ENCODE measurements at places on chromosomes 13 and 19.

- H3K27ac ChIP-seq = no peak overlapping the region
- no peak for DNase-seq
- H3K27me3 ChIP-seq = no peaks in the 10 kb centered on the region
- no peak overlapping the region for H3K4me3 ChIP-seq
- H3K36me3 ChIP-seq = peaks cover 1% of the 10 kb centered on the region
Observed at GRCh38 chr13:71590654-71591148, 276.3 kb downstream of the DACH1 start.

DNA sequence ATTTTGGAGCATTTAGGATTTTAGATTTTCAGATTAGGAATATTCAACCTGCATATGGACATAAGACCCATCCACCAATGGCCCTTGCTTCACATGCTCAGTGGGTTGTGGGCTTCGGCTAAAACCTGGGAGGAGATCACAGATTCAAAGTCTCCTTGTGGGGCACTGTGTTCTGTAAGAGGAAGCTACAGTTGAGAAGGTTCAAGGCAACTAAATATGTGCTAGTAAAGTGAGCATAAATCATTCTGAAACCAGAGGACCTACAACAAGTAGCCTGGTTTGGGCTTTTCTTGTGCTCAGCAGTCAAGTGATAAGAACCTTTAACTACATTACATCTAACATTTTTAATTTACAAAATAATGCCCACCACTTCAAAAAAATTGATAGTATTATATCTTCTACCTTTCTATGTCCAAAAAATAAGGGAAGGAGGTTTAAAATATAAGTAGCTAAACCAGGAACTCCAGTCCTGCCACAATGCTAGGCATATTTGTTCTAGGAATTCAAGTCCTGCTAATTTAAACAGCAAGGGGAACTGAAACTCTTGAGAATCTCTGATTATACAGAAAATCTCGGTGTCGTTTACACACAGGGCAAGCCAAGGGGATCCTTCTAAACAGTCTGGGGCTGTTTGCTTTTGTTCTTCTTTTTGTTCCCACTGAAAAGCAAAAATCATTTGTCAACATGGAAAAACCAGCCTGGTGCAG lies 36.6 kb downstream of the FOXO1 start:
- DNase-seq = no peak
- H3K4me1 ChIP-seq = peaks cover 15% of the 10 kb centered on the region
- no peak overlapping the region for H3K4me3 ChIP-seq
- H3K27ac ChIP-seq = no peak overlapping the region
- peaks cover 4% of the 10 kb centered on the region for H3K36me3 ChIP-seq

DNA sequence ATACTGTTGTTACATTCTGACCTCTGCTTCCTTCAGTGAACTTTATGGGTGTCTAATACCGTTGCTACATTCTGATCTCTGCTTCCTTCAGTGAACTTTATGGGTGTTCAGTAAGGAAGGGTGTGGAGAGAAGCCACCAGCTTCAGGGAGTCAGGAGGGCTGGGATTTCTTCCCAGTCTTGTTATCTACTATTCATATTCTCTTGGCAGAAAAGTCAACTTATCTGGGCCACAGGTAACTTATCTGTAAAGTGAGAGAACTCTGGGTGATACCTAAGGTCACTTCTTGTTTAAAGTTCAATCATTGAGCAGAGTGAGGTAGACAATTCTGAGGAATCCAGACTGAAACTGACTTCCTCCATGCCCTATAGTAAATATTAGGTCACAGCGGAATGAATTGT lies 71.2 kb upstream of the STK24 start:
- peak overlapping the region; percentile 83 for H3K27ac ChIP-seq
- H3K4me1 ChIP-seq = peaks cover 13% of the 10 kb centered on the region
- H3K27me3 ChIP-seq = no peaks in the 10 kb centered on the region
- H3K4me3 ChIP-seq = no peak overlapping the region
- no peaks in the 10 kb centered on the region for H3K36me3 ChIP-seq

GRCh38 chr13:102286326-102286725 lies 115.5 kb downstream of the FGF14 start:
- no peak overlapping the region for H3K4me3 ChIP-seq
- no peak for DNase-seq
- no peaks in the 10 kb centered on the region for H3K27me3 ChIP-seq
- no peak overlapping the region for H3K27ac ChIP-seq
- no peaks in the 10 kb centered on the region for H3K36me3 ChIP-seq

DNA sequence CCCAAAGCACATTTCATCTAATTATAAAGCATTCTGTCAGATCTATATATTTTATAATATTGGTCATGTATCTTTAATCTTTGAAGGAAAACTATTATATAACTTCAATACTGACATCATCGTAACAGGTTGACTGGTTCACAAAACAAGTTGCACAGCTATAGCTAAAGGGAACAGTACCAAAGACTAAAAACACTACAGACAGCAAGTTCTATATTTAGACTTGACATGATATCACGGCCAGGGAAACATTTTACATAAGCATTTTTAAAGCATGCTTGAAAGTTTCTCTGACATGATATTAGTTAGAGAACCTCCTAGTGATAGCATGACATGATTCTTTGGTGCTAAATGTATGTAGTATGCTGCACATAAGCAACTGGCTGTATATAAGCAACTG lies 182.5 kb downstream of the NDFIP2 start:
- H3K4me1 ChIP-seq = peaks cover 40% of the 10 kb centered on the region
- no peak overlapping the region for H3K27ac ChIP-seq
- no peak for DNase-seq
- H3K27me3 ChIP-seq = no peaks in the 10 kb centered on the region
- H3K4me3 ChIP-seq = no peak overlapping the region

DNA sequence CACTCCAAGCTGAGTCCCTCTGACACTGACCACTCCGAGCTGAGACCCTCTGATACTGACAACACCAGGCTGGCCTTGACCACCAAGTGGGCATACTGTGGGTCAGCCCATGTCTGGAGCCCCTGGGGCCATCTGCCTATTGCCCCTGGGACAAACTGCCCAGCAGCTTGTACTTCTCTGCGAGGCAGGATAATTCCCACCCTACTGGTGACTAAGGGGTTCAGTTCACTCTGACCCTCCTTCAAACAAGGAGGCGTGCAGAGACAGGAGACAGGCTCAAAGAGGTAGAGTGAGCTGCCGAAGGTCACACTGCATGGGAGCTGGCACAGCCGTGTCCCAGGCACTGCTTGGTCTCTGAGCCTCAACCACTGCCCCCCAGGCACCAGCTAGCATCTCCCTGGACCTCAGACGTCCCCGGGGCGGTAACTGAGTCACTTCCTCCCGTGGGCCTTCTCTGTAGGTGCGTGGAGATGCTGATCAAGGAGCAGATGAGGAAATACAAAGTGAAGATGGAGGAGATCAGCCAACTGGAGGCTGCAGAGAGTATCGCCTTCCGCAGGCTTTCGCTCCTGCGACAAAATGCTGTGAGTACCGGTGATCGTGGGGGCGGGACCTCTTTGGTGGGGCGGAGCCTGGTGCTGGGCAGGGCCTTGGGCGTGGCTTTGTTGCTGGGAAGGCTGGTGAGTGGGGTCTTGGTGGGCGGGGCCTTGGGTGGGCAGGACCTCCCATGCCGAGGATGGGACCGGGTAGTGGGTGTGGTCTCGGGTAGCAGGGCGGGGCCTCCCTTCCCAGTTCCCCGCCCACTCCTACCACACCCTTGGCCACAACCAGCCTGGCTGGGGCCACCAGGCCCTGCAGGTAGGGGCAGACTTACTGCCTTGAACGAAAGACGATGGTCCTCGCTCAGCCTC lies 5.8 kb upstream of the USE1 start:
- DNase-seq = no peak
- no peak overlapping the region for H3K4me3 ChIP-seq
- H3K4me1 ChIP-seq = no peaks in the 10 kb centered on the region
- H3K36me3 ChIP-seq = peaks cover 16% of the 10 kb centered on the region
- H3K27me3 ChIP-seq = no peaks in the 10 kb centered on the region
- peak overlapping the region; percentile 52 for H3K27ac ChIP-seq

DNA sequence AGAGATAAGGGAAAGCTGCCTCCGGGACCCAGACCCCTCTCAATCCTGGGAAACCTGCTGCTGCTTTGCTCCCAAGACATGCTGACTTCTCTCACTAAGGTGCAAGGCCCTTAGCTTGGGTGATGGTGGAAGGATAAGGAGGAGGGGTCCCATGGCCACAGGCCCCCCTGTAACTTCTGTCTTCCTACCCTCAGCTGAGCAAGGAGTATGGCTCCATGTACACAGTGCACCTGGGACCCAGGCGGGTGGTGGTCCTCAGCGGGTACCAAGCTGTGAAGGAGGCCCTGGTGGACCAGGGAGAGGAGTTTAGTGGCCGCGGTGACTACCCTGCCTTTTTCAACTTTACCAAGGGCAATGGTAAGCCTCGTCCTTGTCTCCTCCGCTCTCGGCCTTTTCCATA lies 2.0 kb downstream of the CYP2F1 start:
- no peak overlapping the region for H3K27ac ChIP-seq
- peaks cover 44% of the 10 kb centered on the region for H3K27me3 ChIP-seq
- no peak overlapping the region for H3K4me3 ChIP-seq
- no peaks in the 10 kb centered on the region for H3K36me3 ChIP-seq

GRCh38 chr19:14511229-14511593 lies 7.0 kb downstream of the DNAJB1 start:
- H3K4me1 ChIP-seq = peaks cover 41% of the 10 kb centered on the region
- peaks cover 16% of the 10 kb centered on the region for H3K36me3 ChIP-seq
- H3K27me3 ChIP-seq = no peaks in the 10 kb centered on the region
- no peak overlapping the region for H3K4me3 ChIP-seq
- H3K27ac ChIP-seq = peak overlapping the region; percentile 93

GRCh38 chr19:13965926-13966683 lies 13.8 kb downstream of the DCAF15 start:
- H3K27ac ChIP-seq = no peak overlapping the region
- H3K27me3 ChIP-seq = peaks cover 3% of the 10 kb centered on the region
- no peak for DNase-seq
- H3K4me1 ChIP-seq = no peaks in the 10 kb centered on the region
- H3K4me3 ChIP-seq = no peak overlapping the region

GRCh38 chr19:16834747-16835146 lies 5.5 kb downstream of the SIN3B start:
- no peak overlapping the region for H3K4me3 ChIP-seq
- DNase-seq = no peak
- H3K27me3 ChIP-seq = no peaks in the 10 kb centered on the region
- peaks cover 8% of the 10 kb centered on the region for H3K4me1 ChIP-seq
- peaks cover 20% of the 10 kb centered on the region for H3K36me3 ChIP-seq

GRCh38 chr19:41426116-41426841 lies 895 bp downstream of the B3GNT8 start:
- peaks cover 10% of the 10 kb centered on the region for H3K4me1 ChIP-seq
- H3K4me3 ChIP-seq = peak overlapping the region; percentile 85
- H3K36me3 ChIP-seq = peaks cover 5% of the 10 kb centered on the region
- H3K27me3 ChIP-seq = no peaks in the 10 kb centered on the region
- H3K27ac ChIP-seq = no peak overlapping the region

DNA sequence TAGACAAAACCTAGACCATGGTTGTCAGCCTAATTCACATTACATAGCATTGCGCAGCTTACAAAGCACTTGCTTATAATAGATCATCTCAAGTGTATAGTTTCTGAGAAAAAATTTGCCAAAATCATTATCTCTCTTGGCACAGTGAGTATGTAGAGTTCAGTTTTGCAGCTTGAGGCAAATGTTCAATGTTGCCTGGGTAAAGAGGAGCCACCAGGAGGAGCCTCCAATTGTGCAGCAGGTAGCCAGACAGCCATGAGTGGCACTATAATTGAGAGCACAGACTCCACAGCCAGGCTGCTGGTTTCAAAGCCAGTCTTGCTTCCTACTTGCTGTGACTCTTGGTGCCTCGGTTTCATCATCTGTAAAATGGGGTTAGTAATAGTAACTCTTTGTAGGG lies 24.0 kb upstream of the OLFM4 start:
- H3K36me3 ChIP-seq = no peaks in the 10 kb centered on the region
- DNase-seq = no peak
- no peaks in the 10 kb centered on the region for H3K4me1 ChIP-seq
- H3K4me3 ChIP-seq = no peak overlapping the region

GRCh38 chr13:98406971-98407370 lies 169.9 kb downstream of the STK24 start:
- peaks cover 46% of the 10 kb centered on the region for H3K4me1 ChIP-seq
- H3K36me3 ChIP-seq = peaks cover 37% of the 10 kb centered on the region
- peak overlapping the region; percentile 14 for H3K4me3 ChIP-seq
- H3K27ac ChIP-seq = peak overlapping the region; percentile 94
- DNase-seq = no peak
